ENCODE measurements at places on chromosomes 1 and 21.

DNA sequence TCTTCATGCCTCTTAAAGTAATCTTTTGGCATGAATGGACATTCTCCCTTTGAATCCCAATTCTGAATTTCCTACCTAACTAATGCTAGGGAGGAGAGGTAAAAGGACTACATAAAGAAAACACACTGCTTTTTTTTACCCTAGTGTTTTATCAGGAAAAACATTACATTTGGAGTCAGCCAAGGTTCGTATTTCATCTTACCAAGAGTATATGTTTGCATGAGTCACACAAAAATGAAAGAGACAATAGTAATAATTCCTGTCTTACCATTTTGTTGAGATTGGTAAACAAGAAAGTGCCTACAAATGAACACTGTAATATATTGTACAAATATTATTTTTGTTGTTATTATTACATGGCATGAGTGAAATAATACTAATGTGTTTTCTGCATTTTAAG lies 112.9 kb upstream of the WARS2 start:
- no peak overlapping the region for H3K27ac ChIP-seq
- no peak overlapping the region for H3K4me3 ChIP-seq
- H3K4me1 ChIP-seq = no peaks in the 10 kb centered on the region

DNA sequence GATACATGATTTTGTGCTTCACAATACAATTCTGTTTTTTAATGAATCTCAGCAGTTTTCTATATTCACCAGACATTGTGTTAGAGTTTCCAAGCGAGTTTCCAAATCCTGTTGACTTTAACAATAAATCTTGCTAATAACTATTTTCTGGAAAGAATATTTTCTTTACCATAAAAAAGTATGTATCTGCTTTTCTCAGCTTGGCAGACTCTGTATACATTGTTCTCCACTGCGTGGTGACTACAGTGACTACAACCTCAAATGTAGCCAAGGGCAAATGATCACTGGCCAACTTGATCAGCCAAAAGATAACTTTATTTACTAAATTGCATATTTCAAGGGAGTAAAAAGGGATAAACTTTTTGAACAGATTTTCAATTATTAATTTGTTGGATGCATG lies 325.9 kb upstream of the ADAMTS5 start:
- no peak overlapping the region for H3K27ac ChIP-seq
- peaks cover 4% of the 10 kb centered on the region for H3K27me3 ChIP-seq

DNA sequence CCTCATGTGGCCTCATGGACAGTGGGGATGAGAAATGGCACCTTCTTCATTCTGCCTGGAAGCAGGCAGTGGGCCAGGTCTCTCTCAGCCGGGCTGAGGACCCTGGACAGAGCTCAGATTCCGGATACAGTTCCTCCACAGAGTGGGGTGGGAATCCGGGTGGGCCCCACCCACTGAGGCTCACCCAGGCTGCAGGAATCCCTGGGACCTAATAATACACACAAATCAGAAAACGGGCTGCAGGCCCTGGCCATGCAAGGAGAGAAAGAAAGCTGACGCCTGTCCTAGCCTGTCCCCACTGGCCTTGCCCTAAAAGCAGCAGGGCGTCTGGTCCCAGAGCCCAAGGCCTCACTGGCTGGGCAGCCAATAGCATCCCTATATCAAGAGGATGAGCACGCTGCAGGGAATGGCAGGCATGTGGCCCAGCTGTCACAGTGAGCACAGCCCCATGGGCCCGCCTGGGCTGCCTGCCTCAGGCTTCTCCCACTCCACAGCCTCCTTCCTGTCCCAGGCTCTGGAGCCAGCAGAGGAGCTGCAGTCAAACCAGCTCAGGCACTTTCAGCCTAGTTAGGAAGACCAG lies 25.3 kb downstream of the ACTA1 start:
- peaks cover 40% of the 10 kb centered on the region for H3K4me1 ChIP-seq
- DNase-seq = peak; percentile 38
- H3K27ac ChIP-seq = no peak overlapping the region
- no peaks in the 10 kb centered on the region for H3K36me3 ChIP-seq
- H3K4me3 ChIP-seq = peak overlapping the region; percentile 82

- peaks cover 52% of the 10 kb centered on the region for H3K36me3 ChIP-seq
- no peaks in the 10 kb centered on the region for H3K27me3 ChIP-seq
- DNase-seq = no peak
Observed at GRCh38 chr1:93123201-93123783, 44.2 kb downstream of the MTF2 start.

DNA sequence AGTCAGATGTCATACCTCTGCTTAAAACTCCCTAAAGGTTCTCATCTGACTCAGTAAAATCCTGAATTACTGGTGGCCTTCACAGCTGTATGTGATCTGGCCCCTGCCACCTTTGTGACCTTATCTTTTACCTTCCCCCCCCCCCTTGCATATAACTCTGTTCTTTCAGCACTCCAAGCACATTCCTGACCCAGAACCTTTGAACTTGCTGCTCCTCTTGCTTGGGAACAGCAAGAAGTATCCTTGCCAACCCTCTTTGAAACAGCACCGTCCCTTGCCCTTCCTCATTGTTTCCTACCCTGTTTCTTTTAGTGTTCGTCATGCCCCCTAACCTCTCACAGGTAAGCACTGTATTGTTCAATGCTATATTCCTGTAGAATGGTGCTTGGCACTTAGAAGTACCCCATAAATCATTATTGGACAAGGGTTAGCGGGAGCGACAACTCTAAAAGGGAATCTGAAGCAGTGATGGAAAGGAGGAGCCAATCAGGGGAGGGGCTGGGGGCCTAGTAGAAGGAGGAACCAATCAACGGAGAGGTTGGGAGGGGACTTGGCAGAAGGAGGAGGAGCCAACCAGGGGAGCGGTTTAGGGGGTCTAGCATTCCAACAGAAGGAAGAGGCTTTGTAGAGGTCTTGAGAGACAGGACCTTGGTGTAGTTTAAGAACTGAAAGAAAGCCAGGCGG lies 13.9 kb downstream of the CACHD1 start:
- H3K27ac ChIP-seq = peak overlapping the region; percentile 11
- peaks cover 84% of the 10 kb centered on the region for H3K4me1 ChIP-seq
- peaks cover 22% of the 10 kb centered on the region for H3K36me3 ChIP-seq
- H3K27me3 ChIP-seq = no peaks in the 10 kb centered on the region

- H3K4me3 ChIP-seq = no peak overlapping the region
- H3K27me3 ChIP-seq = no peaks in the 10 kb centered on the region
- no peaks in the 10 kb centered on the region for H3K36me3 ChIP-seq
- no peak for DNase-seq
- H3K27ac ChIP-seq = no peak overlapping the region
- H3K4me1 ChIP-seq = no peaks in the 10 kb centered on the region
Observed at GRCh38 chr21:28437061-28437460, 555.6 kb downstream of the LTN1 start.
